ENCODE measurements at places on chromosomes 7 and 10. TPM values are rescaled to one million over a fixed set of nuclear protein-coding genes. Genes with fewer than 3 reads are reported as not detected.

DNA sequence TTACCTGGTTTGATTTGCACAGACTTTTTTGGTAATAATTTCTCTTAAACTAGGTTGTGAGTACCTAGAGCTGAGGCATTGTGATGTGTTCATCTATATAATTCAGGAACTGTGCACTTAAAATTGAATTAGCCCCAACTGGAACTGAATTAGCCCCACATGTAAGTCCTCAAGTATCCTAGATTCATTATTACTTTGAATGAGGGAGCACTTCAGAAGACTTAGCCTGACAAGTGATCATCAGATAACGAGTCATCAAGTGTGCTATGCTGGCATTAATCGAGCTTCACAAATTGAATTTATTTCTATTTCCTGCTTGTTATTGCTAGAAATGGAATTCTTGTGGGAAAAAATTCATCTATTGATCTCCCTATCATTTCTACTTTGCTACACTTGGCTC is 323.4 kb upstream of the SEMA3D start:
- DNase-seq: no peak

GRCh38 chr7:150962553-150963399 is 15.3 kb downstream of the KCNH2 start:
- no peak for DNase-seq

DNA sequence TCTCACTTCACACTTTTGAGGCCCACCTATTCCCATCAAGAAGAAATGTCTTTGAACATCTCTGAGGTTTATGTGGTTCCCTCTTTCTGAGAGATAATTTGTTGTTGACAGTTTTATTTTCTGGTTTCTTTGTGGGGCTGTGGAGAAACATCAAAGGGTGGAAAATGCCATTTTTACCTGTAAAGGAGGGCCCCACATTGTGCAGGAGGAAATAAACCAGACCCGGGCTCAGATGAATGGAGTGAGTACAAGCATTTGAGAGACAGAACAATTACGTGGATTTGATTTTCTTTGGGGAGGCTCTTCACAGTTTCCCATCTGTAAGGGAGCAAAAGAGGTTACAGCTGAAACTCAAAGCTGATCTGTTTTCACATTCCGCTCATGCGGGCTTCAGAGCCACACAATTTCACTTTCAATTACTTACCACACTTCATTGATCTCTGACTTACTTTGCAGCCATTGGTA is 29.8 kb downstream of the ITPRIP start:
- no peak for DNase-seq

- no peak for DNase-seq
These were observed 52.0 kb downstream of the ZNF22 start for GRCh38 chr10:45052700-45053099.

DNA sequence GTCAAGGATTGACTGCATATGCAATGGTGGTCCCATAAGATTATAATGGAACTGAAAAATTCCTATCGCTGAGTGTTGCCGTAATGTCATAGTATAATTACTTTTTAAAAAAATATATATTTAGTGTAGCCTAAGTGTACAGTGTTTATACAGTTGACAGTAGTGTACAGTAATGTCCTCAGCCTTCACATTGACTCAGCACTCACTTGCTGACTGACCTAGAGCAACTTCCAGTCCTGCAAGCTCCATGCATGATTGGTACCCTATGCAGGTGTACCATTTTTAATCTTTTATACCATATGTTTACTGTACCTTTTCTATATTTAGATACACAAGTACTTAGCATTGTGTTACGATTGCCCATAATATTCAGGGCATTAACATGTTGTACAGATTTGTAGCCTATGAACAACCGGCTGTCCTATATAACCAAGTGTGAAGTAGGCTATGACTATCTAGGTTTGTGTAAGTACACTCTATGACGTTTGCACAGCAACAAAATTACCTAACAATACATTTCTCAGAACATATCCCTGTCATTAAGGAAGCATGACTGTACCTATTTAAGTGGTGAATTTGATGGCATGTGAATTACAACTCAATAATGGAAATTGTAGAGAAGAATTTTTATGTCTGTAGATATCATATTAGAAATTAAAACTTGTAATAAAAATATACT is 40.9 kb downstream of the CCNY start:
- no peak for DNase-seq

GRCh38 chr7:131501930-131502685 is 54.3 kb downstream of the PODXL start:
- DNase-seq: no peak

DNA sequence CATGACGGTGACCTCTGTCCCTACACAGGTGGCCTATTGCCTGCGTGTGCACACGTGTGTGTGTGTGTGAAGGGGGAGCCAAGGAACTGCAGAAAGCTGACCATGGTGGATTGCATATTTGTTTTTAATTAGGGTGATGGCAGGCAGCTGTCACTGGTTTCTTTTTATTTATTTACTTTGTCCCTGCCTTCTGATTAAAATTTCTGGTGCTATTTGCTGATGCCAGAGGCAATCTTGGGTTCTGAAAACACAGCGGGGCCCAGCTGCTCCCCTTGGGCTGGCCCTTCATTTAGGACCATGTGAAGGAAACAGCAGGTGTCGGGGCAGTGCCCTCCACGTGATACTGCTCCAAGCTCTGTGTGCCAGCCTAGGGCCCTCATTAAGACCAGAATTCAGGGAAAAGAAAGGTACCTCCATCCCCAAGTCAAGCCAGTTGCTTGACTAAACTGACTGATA is 71.3 kb upstream of the PODXL start:
- no peak for DNase-seq

The COL1A2 gene
- total RNA-seq: 76.0 TPM

The CCDC136 gene
- total RNA-seq: 0.19 TPM

The GPR22 gene
- total RNA-seq: not detected

The MYH16 gene
- 0.12 TPM for total RNA-seq

All from glomerular endothelial cell (primary cell).